Right atrium auricular region (tissue), 2 donors: ENCODE measurements at places on chromosomes 6 and 20. TPM values are rescaled to one million over a fixed set of nuclear protein-coding genes. Genes with fewer than 3 reads are reported as not detected.

Gene TNFRSF21
- 7.4 TPM for total RNA-seq

DNA sequence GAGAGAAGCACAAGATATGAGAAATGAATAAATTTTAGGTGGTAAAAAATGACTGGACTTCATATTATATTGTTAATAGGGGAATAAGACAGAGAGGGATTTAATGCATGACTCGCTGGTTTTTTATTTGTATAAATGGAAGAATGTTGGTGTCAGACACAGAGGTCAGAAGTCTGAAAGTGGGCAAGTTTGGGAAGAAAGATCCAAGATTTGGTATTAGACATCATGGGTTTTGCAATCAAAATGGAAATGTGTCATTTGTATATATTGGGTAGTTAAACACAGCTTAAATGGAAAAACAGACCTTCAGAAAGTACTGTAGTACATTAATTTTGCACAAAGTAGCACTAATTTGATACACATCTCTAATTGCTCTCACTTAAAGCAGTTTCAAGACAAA is 96.2 kb downstream of the EYA4 start:
- DNase-seq = no peak

GRCh38 chr20:24522452-24523330 is 53.3 kb downstream of the SYNDIG1 start:
- no peak for DNase-seq

DNA sequence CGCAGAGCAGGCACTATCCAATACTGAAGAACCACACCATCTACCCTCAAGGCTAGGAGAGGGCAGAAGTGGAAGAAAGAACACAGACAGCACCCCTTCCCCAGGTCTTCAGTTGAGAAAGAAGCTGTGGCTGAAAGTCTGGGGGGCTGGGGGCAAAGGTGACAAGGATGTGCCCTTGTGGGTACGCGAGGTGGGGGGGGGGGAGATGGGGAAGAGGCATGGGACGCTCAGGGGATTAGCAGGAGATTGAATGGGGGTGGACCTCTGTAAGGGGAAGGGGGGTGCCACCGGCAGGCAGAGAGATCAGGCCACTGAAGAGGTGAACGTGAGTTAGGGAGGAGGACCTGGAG is 1.1 kb downstream of the B4GALT5 start:
- DNase-seq = no peak

DNA sequence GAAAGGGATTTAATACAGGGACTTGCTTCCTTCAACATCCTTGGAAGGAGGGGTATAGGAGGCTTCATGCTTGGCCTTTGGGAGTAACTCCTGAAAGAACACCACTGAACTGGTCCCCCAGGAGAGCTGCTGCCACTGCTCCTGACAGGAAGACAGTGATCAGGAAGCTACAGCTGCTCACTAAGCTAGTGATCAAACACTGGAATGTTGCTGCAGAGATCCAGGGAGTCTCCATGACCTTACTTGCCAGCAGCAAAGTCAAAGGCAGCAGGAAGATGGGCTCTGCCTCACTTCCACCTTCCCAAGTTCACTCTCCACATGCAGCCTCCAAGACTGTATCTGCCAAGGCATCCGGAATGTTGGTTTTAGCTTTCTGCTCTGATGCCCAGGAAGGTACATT is 31.8 kb downstream of the PIM1 start:
- DNase-seq = no peak

GRCh38 chr6:131828080-131828479 is 20.3 kb downstream of the ENPP1 start:
- no peak for DNase-seq

GRCh38 chr20:41336711-41337492 is 3.7 kb upstream of the LPIN3 start:
- no peak for DNase-seq

Gene GLP1R
- 1.9 TPM for total RNA-seq

- no peak for DNase-seq
These were observed 318.7 kb downstream of the RFPL4B start for GRCh38 chr6:112665815-112666214.

Gene ENPP3
- 0.16 TPM for total RNA-seq

- no peak for DNase-seq
These were observed 78.7 kb upstream of the PHACTR3 start for GRCh38 chr20:59525500-59526241.

- no peak for DNase-seq
These were observed 18.8 kb downstream of the PHACTR3 start for GRCh38 chr20:59623133-59623532.
